Activated CD8-positive, alpha-beta memory T cell treated with anti-CD3 and anti-CD28 coated beads, Interleukin-2, amount 10 ng/mL, durations not matched to agents 7 days and 5 days (primary cell): ENCODE measurements at places on chromosomes 11 and 22.

DNA sequence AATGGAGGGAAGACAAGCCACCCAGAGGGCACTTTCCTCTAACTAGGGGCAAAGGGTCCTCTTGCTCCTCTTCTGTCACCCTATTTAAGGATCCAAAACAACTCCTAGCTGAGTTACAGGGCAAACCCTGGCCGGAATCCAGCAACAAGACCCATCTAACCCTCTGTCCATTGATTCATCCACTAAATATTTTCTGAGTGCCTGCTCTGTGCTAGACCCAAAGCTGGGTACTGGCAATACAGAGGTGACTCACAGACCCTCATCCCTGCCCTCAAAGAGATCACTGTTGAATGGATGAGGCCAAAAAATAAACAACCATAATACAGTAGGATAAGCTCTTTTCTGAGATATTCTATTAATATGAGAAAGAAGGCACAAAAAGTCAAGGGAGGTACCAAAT is 4.3 kb upstream of the GALNT18 start:
- no peak for DNase-seq

- DNase-seq: no peak
These were observed 1.1 kb downstream of the GATD1 start for GRCh38 chr11:776263-776560.

GRCh38 chr22:42848941-42849550 is 8.0 kb downstream of the ARFGAP3 start:
- no peak for DNase-seq

DNA sequence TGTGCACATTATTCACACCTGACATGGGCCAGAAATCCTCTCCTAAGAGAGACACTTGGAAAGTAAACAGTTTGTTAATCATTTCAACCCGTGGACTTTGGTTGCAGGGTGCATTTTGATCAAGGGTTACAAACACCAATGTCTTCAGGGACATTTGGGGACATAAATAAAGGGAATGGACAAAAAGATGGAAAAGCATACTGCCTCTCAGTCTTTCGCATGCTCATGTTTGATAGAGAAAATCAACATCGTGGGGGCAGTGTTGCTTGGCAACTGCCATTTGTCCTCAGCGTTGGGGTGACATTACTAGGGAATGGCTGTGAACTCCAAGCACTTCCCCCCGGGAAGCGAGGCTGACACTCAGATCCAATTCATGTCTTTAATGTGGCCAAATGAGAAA is 114.7 kb upstream of the OR4B1 start:
- peak; percentile 37 for DNase-seq

GRCh38 chr11:81030186-81030585 is 1589.4 kb upstream of the TENM4 start:
- DNase-seq: no peak

DNA sequence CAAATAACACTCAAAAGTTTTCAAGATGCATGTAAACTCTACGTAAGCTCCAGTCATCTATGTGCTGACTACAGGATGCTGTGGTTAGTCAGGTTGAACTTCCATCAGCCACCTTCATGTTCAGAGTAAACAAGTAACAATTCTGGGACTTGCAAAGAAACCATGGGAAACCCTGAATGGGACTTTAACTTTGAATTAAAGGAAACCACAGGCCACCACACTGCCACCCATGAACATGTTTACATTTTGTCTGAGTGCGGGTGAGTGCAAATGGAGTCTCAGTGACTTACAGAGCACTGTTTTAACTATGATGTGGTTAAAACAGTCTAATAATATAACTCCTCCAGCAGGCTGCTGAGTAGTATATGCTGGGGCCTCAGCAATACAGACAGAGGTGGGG is 12.9 kb upstream of the SYTL2 start:
- DNase-seq: peak; percentile 87

GRCh38 chr22:20238536-20238900 is 29.6 kb downstream of the RTN4R start:
- DNase-seq: peak; percentile 88

DNA sequence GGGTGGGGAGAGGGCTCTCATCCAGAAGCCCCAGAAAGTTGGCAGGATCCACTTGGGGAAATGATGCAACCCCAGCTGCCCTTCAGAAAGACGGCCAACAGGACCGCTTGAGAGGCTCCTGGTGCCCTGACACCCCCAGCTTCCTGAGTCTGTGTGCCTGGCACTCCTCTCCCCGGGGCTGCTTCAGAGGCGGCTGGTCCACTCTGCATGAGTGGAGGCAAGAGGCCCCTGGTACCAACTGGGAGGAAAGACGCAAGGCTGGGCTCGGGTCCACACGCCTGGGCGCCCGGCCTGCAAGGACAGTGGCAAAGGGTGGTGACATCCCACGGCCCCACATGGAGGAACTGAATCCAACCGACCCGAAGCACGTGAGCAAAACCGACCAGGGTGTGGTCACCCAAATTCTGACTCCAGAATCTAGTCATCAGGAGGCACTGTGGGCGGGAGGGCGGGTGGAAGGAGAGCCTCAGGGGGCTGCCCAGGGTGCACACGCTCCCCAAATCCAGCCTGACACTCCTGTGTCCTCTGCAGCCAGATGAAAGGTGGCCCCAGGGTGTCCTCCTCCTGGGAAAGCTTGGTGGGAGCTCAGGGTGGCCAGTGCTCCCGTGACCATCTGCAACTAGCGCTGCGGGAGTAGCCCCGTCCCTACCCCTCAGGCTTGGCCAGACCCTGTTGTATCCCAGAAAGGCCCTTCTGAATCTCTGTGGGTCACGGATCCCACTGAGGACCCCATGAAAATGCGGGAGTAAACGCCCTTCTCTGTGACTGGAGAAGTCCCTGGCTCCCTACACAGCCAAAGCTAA is 3.7 kb downstream of the RNH1 start:
- DNase-seq: peak; percentile 81

DNA sequence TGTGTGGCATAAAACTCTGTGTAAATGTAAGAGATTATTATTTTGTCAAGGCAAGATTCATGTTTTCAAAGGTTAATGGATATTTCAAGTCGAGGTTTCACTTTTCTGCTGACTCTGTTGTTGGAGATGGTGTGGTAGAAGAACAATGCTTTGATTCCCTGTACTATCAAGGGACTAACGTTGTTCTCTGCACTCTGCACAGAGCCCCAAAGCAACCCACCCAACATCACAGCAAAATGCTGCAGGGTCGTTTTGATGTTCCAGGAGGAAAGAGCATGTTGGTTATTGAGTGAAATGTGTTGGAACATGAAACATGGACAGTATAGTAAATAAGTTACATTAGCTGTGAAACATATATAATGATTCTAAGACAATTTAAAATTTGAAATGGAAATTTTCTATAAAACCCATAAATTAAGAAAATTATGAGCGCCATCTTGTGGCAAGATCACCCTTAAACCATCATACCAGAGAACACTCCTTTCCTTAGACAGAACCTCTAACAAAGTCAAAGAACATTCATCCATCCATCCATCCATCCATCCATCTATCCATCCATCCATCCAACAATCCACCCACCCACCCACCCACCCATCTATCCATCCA is 164.4 kb upstream of the ZBED5 start:
- DNase-seq: no peak

GRCh38 chr11:104881117-104881794 is 17.0 kb downstream of the CASP12 start:
- DNase-seq: no peak

- DNase-seq: no peak
These were observed 42.2 kb downstream of the USP28 start for GRCh38 chr11:113833151-113833550.

GRCh38 chr11:124954590-124954955 is 571 bp downstream of the CCDC15 start:
- no peak for DNase-seq

DNA sequence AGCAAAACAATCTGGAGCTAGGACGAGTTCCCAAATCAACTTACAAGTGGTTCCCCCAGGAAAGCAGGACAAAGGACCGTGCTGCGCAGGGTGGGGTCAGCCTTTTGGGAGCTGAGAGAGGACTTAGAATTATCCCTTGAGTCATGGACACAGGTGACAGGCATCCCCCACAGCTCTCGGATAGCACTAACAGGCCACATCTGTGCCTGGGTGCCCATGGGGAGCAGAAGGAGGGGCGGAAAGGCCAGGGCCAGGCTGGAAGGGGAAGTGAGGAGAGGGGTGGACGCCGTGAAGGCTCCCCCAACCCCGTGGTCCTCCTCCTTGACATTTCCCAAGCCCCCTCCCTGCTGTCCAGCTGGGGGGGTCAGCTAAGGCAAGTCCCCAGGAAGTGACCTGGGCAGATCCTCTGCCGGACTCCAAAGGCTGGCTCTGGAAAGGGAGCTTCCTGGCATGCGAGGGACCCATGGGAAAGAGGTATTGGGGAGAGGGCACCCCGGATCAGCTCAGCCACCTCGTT is 31.6 kb upstream of the A4GALT start:
- DNase-seq: no peak
